Hepatocyte (in vitro differentiated cells): ENCODE measurements at places on chromosomes 11 and 22. TPM values are rescaled to one million over a fixed set of nuclear protein-coding genes. Genes with fewer than 3 reads are reported as not detected.
A peak's percentile ranks its signal among the peaks of the same experiment; 100 is the strongest.

GRCh38 chr11:72041364-72042063 lies 38.8 kb downstream of the NUMA1 start:
- peak; percentile 82 for DNase-seq

GRCh38 chr11:74011360-74012073 lies 2.6 kb upstream of the UCP3 start:
- DNase-seq, result no peak

- DNase-seq, result no peak
Observed at GRCh38 chr11:75873417-75874221, 58.6 kb downstream of the UVRAG start.

GRCh38 chr11:107468596-107468995 lies 11.0 kb upstream of the CWF19L2 start:
- peak; percentile 23 for DNase-seq

DNA sequence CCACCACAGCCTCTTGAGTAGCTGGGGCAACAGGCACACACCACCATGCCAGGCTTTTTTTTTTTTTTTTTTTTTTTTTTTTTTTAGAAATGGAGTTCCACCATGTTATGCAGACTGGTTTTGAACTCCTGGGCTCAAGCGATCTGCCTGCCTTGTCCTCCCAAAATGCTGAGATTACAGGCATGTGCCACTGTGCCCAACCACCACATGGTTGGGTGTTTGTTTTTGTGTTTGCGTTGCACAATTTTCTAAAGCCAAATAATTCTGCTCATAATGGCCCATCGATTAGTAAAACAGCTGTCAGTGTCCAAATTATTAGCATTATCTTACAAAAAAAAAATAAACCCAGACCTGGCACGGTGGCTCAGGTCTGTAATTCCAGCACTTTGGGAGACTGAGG lies 65.8 kb downstream of the DDIAS start:
- no peak for DNase-seq

GRCh38 chr11:75182664-75183063 lies 31.8 kb downstream of the SLCO2B1 start:
- DNase-seq, result no peak

GRCh38 chr22:49052560-49052959 lies 775.1 kb downstream of the BRD1 start:
- DNase-seq, result no peak

- no peak for DNase-seq
Observed at GRCh38 chr11:1260620-1261019, 37.8 kb downstream of the MUC5B start.

- peak; percentile 72 for DNase-seq
Observed at GRCh38 chr11:132126973-132127899, 756.8 kb downstream of the NTM start.

- DNase-seq, result peak; percentile 80
Observed at GRCh38 chr11:73334384-73335203, 26.5 kb downstream of the ARHGEF17 start.

- DNase-seq, result no peak
Observed at GRCh38 chr11:13745165-13745564, 76.7 kb downstream of the FAR1 start.

GRCh38 chr11:43130616-43131015 lies 181.2 kb upstream of the API5 start:
- peak; percentile 72 for DNase-seq

DNA sequence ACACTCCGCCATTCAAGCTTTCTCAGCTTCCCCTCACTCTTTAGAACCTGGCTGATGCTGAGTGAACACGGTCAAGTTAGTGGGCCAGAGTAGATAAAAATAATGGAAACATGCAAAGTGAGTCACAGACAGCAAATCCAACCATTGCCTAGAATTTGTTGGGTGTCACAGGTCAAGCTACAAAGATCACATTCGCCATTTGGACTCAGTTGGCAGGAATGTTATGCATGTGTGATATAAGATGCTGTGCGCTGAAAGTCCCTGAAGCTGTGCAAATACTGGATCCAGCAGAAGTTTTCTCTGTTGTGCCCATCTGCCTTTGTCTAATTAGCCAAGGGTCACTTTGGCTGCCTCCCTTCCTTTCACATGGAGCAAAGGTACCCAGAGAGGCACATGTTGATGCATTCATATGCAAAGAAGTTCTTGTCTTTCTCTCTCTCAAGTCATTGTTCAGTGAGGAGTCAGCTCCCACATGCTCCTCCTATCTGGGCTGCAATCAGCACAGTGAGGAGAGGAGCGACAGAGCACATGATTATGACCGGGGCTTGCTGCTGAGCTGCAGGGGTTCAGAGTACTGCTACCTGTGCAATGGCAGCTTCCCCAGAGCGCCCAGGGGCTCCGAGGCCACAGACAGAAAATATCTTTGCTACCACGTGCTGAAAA lies 39.7 kb downstream of the FLI1 start:
- no peak for DNase-seq

DNA sequence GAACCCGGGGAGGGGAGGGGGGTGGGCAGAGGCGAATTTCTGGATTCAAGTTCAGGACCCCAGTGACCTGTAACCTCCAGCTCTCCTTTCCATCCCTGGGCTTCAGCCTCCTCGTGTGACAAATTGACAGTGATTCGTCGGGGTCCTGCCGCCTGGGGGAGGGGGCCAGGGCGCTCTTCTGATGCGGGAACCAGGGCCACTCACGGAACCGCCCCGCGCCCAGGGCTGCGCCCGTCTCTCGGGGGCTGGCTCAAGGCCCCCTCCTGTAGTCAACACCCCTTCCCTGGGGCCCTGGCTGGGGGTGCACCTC lies 92.8 kb upstream of the ANO1 start:
- no peak for DNase-seq

- DNase-seq, result peak; percentile 17
Observed at GRCh38 chr11:117748771-117749540, 48.1 kb downstream of the DSCAML1 start.

DNA sequence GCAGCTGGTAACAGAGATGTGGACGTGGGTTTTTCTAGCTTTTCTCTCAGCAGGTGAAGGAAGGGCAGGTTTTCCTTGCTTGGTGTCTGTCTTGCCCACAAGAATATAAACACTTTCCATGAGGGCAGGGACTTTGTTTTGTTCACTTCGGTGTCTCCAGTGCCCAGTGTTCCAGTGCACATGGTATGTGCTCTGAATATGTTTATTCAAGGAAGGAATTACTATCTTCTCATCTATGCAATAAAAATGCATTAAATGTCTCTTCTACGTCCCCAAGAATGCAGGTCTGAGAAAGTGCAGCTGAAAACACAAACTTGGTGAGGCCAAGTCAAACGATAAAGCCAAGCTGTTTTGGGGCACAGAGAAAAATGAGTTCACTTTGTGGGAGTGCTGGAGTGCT lies 56.3 kb upstream of the PLET1 start:
- DNase-seq, result no peak

GRCh38 chr11:95595973-95596489 lies 193.6 kb downstream of the FAM76B start:
- peak; percentile 45 for DNase-seq

- no peak for DNase-seq
Observed at GRCh38 chr11:61645179-61645868, 34.9 kb upstream of the DAGLA start.

DNA sequence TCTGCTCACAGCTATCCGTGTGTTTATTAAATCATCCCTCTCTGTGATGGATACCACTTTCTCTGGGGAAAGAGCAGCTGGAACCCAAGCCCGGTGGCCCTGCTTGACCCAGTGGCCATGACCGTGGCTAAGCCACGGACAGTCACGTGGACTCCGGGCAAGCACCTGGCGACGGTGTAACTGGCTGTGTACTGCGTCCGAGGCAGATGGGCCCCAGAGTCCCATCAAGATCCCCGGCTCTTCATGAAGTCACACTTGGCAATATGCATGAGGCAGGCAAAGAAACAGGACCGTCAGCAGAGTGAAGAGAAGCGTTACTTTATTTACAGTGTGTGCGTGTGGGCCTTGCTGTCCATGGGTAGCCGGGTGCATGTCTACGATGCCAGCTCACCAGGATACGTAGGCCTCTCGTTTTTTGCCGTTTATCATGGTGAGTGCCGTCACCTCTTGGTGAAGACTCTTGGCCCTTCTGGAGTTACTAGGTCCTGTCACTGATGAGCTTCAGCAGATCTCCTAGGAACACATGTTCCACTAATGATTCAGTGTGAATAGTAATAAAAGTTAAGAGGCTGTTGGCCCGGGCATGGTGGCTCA lies 366.3 kb downstream of the TBC1D22A start:
- DNase-seq, result no peak

GRCh38 chr11:100152766-100153165 lies 534.3 kb upstream of the ARHGAP42 start:
- no peak for DNase-seq

DNA sequence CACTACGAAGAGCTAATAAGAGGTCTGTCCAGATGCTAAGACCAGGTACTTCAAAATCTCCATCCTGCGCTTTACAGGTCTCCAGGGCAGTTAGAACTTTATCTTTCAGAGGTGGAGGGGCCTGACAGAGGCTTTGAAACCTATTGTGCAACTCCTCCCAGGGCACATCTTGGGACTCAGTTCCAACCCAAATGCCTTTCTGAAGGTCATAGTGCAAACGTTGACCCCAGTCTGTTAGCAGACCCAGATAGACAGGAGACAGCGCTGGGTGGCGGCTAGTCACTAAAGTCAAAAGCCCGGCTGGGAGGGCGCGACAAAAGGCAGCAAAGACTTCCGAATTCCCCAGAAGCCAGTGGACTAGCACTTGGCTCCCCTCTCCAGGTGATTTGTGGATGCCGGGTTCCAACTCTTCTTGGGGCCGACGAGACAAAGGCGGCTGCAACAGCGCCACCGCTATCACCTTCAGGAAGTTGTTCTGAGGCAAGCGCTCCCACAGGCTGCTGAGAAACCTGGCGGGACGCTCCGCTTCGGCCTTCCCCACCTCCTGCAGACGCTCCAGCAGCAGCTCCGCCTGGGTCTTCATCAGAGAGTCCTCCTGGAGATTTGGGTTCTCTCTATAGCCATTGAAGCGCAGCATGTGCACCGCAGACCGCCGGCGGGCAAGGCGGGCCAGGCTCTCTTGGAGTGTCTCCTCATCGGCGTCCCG lies 728 bp downstream of the FANCF start:
- peak; percentile 85 for DNase-seq

DNA sequence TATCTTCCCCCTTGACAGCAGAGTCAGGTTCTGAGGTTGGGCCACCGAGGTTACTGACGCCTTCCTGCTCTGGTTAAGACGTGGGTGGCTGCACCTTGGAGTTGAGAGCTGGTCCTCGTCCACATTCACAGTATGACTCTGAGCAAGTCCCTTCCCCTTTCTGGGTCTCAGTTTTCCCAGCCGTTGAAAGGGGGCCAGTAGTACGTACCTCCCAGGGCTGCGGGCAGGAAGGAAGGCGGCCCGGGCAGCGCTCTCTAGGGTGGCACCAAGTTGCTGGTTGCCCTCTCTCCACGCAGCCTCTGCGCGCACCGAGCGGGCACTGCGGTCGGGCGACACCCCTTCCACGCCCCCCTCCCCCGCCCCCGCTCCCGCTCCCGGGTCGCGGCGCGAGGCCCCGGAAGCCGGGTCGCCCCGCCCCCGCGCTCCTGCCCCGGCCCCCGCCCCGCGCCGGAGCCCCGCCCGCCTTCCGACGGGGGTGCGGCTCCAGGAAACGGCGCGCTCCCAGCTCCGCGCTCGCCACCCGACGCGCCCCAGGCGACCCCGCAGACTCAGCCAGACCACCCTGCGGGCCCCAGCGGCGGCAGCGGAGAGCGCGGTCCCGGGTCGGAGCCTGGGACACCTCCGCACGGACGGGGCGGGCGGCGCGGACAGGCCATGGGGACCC lies at the start of gene EHBP1L1:
TSS of gene EHBP1L1 (plus strand) at position 486 of the 664 bp plus-strand sequence. CDS start 250 bp downstream, outside the sequence.
- peak; percentile 85 for DNase-seq

GRCh38 chr11:292211-293121 lies 3.5 kb downstream of the PGGHG start:
- DNase-seq, result no peak

DNA sequence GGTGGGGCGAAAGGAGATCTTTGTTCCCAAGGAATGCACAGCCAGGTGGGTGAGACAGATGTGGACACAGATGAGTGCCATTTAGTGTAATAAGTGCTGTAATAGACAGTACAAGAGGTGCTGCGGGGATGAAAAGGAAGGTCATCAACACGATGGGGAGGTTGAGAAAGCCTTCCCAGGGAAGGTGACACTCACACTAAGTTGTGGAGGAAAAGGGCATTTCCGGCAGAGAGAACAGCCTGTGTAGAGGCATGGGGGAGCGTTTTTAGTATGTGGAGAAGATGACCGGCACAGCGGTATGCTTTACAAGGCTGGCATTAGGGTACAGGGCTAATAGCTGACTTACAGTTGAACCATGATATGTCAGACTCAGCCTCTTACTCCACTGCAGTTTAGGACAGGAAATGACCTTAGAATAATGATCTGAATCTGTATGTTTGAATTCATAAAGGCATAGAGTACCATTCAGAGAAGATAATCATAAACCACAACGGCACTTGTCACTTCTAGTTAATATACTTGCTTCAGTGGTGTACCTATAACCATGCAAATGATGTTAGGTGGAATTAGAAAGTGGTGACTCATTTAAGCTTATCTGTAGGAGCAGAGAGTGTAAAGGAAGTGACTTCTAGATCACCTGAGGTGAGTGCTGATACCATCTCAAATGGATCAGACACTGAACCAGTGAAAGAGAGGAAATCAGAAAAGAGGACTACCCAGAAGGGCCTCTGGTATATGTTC lies 60.6 kb downstream of the FAM83F start:
- DNase-seq, result no peak

- DNase-seq, result no peak
Observed at GRCh38 chr22:30471616-30472318, at the start of gene SEC14L3. Gene SEC14L3 (minus strand): TSS chr22:30472017. CDS start chr22:30471958, 59 bp downstream.

DNA sequence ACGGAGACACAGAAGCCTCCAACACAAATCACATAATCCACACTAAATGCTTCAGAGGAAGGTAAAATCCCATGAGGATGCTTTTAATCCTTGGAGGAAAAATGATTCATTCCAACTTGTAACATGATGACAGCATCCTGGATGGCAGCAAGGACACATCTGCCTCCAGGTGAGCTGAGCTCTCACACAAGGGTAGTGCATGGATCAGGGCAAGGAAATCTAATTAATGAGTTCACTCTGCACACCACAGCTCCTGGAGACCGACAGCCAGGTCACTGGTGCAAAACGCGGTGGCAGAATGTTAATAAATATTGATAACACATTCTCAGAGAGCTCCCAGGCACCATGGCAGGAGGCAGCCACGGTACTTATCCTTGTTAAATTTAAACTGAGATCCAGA lies 40.3 kb upstream of the CYP2D6 start:
- no peak for DNase-seq

The TRIM49D2 gene
- not detected in 2 replicates for polyA plus RNA-seq

The CYP2D6 gene
- polyA plus RNA-seq, result 5.0 and 6.1 TPM in 2 replicates

The SLC17A6 gene
- not detected in 2 replicates for polyA plus RNA-seq

The RIMBP3B gene
- polyA plus RNA-seq, result 0.02 TPM in 1 of 2 replicates, not detected in the other

The MMP8 gene
- polyA plus RNA-seq, result not detected in 2 replicates

The OR56A1 gene
- polyA plus RNA-seq, result not detected in 2 replicates

The APOL1 gene
- 6.4 and 6.8 TPM in 2 replicates for polyA plus RNA-seq

The BAIAP2L2 gene
- polyA plus RNA-seq, result 8.2 and 8.8 TPM in 2 replicates

The PTGDR2 gene
- polyA plus RNA-seq, result 0.69 and 2.0 TPM in 2 replicates
